ENCODE measurements at places on chromosomes 1 and 21. TPM values are rescaled to one million over a fixed set of nuclear protein-coding genes. Genes with fewer than 3 reads are reported as not detected.

GRCh38 chr1:53508991-53509666 is 49.9 kb downstream of the DMRTB1 start:
- H3K4me1 ChIP-seq: no peaks in the 10 kb centered on the region
- no peaks in the 10 kb centered on the region for H3K36me3 ChIP-seq
- no peaks in the 10 kb centered on the region for H3K27me3 ChIP-seq
- no peak overlapping the region for H3K27ac ChIP-seq
- no peak overlapping the region for H3K4me3 ChIP-seq

GRCh38 chr1:234474375-234474774 is 4.6 kb downstream of the TARBP1 start:
- H3K27me3 ChIP-seq: no peaks in the 10 kb centered on the region
- no peak overlapping the region for H3K27ac ChIP-seq
- H3K4me3 ChIP-seq: no peak overlapping the region
- peaks cover 38% of the 10 kb centered on the region for H3K4me1 ChIP-seq
- H3K36me3 ChIP-seq: no peaks in the 10 kb centered on the region

CXADR gene
- 0.81 TPM for polyA plus RNA-seq

ZNF648 gene
- not detected for polyA plus RNA-seq

RGS7 gene
- polyA plus RNA-seq: not detected

Data from CD8-positive, alpha-beta memory T cell (primary cell).